ENCODE measurements at places on chromosomes 11 and 22. TPM values are rescaled to one million over a fixed set of nuclear protein-coding genes. Genes with fewer than 3 reads are reported as not detected.

GRCh38 chr11:43904742-43905535 lies 24.3 kb downstream of the ALKBH3 start:
- peaks cover 50% of the 10 kb centered on the region for H3K4me1 ChIP-seq
- H3K27ac ChIP-seq = peak overlapping the region; percentile 51
- DNase-seq = no peak
- H3K27me3 ChIP-seq = no peaks in the 10 kb centered on the region
- H3K4me3 ChIP-seq = no peak overlapping the region
- H3K36me3 ChIP-seq = peaks cover 50% of the 10 kb centered on the region

DNA sequence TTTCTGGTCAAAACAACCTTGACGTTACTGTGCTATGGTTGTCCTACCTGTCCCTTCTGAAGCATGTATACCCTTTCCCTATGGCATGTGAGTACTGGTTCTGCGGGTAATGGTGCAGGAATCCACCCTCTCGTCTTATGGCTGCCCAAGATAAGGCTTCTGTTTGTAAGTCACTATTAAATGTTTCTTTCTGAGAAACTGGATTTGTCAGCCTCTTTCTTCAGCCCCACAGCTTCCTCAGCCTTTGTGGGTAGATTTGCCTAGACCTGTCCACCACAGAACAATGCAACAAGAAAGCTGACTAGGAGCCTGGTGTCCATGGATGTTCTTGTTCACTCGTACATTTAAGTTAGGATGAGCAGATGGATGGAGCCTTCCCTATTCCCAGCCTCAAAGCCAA lies 14.4 kb downstream of the MMP7 start:
- no peak overlapping the region for H3K27ac ChIP-seq
- no peaks in the 10 kb centered on the region for H3K4me1 ChIP-seq
- no peaks in the 10 kb centered on the region for H3K36me3 ChIP-seq
- no peaks in the 10 kb centered on the region for H3K27me3 ChIP-seq
- no peak overlapping the region for H3K4me3 ChIP-seq

- no peaks in the 10 kb centered on the region for H3K27me3 ChIP-seq
- no peaks in the 10 kb centered on the region for H3K4me1 ChIP-seq
- H3K36me3 ChIP-seq = no peaks in the 10 kb centered on the region
These were observed 14.6 kb downstream of the C11orf21 start for GRCh38 chr11:2287091-2287490.

- H3K4me1 ChIP-seq = no peaks in the 10 kb centered on the region
- no peaks in the 10 kb centered on the region for H3K36me3 ChIP-seq
- peaks cover 52% of the 10 kb centered on the region for H3K27me3 ChIP-seq
- H3K4me3 ChIP-seq = no peak overlapping the region
These were observed 15.3 kb downstream of the EPS8L2 start for GRCh38 chr11:721247-721740.

GRCh38 chr11:61027141-61027840 lies 55.8 kb downstream of the CD6 start:
- H3K4me1 ChIP-seq = no peaks in the 10 kb centered on the region
- no peak overlapping the region for H3K4me3 ChIP-seq
- no peak overlapping the region for H3K27ac ChIP-seq
- DNase-seq = no peak
- H3K27me3 ChIP-seq = no peaks in the 10 kb centered on the region

AIFM3 gene
- 1.3 TPM for polyA plus RNA-seq

- DNase-seq = no peak
- H3K36me3 ChIP-seq = peaks cover 25% of the 10 kb centered on the region
- H3K4me1 ChIP-seq = no peaks in the 10 kb centered on the region
- no peak overlapping the region for H3K4me3 ChIP-seq
These were observed 37.5 kb downstream of the SESN3 start for GRCh38 chr11:95193541-95193940.

- no peaks in the 10 kb centered on the region for H3K36me3 ChIP-seq
- DNase-seq = no peak
- H3K4me3 ChIP-seq = no peak overlapping the region
- peaks cover 13% of the 10 kb centered on the region for H3K4me1 ChIP-seq
- no peaks in the 10 kb centered on the region for H3K27me3 ChIP-seq
- no peak overlapping the region for H3K27ac ChIP-seq
These were observed 43.6 kb upstream of the CD5 start for GRCh38 chr11:61058583-61059259.

- no peaks in the 10 kb centered on the region for H3K27me3 ChIP-seq
- no peaks in the 10 kb centered on the region for H3K4me1 ChIP-seq
- H3K27ac ChIP-seq = no peak overlapping the region
These were observed 3.2 kb upstream of the POGLUT3 start for GRCh38 chr11:108501396-108501795.

DDTL gene
- 2.0 TPM for polyA plus RNA-seq

GRCh38 chr11:133559382-133559781 lies 27.1 kb upstream of the OPCML start:
- no peak for DNase-seq
- no peaks in the 10 kb centered on the region for H3K36me3 ChIP-seq
- no peaks in the 10 kb centered on the region for H3K27me3 ChIP-seq

DNA sequence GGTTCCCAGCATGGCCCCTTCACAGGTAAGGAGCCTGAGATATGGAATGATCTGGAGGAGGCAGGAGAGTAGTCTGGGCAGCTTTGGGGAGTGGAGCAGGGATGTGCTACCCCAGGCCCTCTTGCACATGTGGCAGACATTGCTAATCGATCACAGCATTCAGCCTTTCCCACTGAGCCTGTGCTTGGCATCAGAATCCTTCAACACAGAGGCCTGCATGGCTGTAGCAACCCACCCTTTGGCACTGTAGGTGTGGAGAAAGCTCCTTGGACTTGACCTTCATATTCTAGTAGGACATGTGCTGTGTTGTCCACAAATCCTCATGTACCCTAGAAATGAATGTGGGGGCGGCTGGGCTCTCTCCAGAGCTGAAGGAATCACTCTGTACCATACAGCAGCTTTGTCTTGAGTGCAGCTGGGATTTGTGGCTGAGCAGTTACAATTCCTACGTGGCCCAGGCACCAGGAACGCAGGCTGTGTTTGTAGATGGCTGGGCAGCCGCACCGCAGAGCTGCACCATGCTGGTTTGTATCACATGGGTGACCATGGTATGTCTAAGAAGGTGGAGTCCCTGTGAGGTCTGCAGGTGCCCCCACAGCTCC lies 21.8 kb upstream of the PPP6R3 start:
- peaks cover 18% of the 10 kb centered on the region for H3K36me3 ChIP-seq
- no peak for DNase-seq
- no peak overlapping the region for H3K27ac ChIP-seq
- H3K27me3 ChIP-seq = no peaks in the 10 kb centered on the region
- peaks cover 24% of the 10 kb centered on the region for H3K4me1 ChIP-seq
- H3K4me3 ChIP-seq = no peak overlapping the region

SCGB1A1 gene
- not detected for polyA plus RNA-seq

DNA sequence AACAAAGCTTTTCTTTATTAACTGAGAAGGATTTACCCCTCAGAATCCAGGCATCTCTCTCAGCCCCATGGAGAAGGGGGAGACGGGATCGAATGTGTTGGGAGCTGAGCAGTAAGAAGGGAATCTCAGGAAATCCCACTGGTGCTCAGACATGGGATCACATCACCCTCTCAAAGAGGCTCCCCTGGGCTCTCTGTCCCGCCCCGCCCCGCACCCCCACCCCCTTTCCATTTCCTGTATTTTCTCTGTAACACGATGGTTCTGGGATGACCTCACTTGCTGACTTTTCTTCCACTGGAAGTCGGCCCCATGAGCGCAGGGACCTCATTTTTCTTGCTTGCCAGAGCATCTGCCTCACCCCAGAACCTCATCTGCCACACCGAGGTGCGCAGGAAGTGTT lies 100.0 kb downstream of the RPS6KA4 start:
- H3K27me3 ChIP-seq = no peaks in the 10 kb centered on the region
- DNase-seq = no peak
- H3K36me3 ChIP-seq = no peaks in the 10 kb centered on the region
- no peak overlapping the region for H3K27ac ChIP-seq
- no peaks in the 10 kb centered on the region for H3K4me1 ChIP-seq

GRCh38 chr11:36047344-36047743 lies 103.5 kb downstream of the LDLRAD3 start:
- no peaks in the 10 kb centered on the region for H3K4me1 ChIP-seq
- H3K27ac ChIP-seq = no peak overlapping the region
- H3K27me3 ChIP-seq = no peaks in the 10 kb centered on the region
- H3K4me3 ChIP-seq = no peak overlapping the region
- no peak for DNase-seq

DNA sequence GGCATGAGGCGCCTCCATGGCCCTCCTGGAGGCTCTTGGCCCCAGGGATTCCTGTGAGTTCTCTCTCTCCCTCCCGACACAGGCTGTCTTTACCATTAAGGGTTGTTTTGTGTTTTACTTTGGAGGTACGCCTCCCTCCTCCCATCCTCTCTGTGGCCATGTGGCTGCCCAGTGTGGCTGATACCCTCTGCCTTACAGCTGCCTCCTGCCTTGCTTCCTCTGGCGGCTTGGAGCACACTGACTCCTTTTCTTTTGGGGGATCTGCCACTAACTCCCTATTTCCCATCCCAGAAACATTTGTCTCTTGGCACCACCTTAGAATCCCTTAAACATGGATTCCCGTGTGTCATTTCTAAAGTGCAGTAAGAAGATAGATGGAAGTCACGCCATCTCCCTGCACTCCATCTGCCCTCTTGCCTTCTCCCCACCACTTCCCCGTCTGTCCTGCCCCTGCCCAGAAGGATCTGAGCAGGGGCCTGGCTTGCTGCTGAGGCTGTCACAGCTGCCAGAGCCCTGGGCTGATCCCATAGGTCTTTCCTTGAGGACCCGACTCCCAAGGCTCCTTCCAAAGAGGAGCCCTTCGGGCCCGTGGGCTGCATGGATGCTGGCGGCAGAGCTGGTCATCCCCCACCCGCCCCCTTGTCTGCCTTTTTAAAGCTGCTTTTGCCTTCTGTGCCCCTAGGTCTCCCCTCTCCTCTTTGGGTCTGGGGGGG lies 15.1 kb upstream of the ACR start:
- no peak for DNase-seq
- no peak overlapping the region for H3K27ac ChIP-seq
- H3K4me3 ChIP-seq = no peak overlapping the region
- no peaks in the 10 kb centered on the region for H3K4me1 ChIP-seq
- no peaks in the 10 kb centered on the region for H3K36me3 ChIP-seq

GRCh38 chr11:9092853-9093778 lies 1.7 kb upstream of the SCUBE2 start:
- no peaks in the 10 kb centered on the region for H3K36me3 ChIP-seq
- no peaks in the 10 kb centered on the region for H3K4me1 ChIP-seq
- no peaks in the 10 kb centered on the region for H3K27me3 ChIP-seq
- H3K27ac ChIP-seq = no peak overlapping the region
- H3K4me3 ChIP-seq = no peak overlapping the region

DNA sequence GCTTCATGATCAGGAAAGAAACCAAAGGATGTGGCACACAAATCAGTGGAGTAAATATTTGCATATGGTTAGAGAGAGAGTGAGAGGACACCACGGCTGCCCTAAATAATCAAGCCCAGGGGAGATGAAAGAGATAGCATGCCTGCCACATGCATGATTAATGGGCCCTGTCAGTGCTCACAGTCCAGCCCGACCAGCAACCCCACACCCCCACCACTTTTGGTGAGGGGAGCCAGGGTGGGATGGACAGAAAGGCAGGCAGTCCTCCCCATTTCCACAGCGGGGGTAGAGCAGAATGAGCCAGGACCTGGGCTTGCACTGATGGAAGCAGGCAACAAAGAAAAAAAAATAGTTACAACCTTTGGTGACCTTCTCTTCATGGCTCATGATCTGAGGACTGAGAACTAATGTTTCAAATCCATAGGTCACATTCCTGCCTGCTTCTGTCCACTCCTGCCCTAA lies 545.0 kb downstream of the ETS1 start:
- DNase-seq = peak; percentile 30
- no peaks in the 10 kb centered on the region for H3K36me3 ChIP-seq
- no peak overlapping the region for H3K4me3 ChIP-seq
- peaks cover 29% of the 10 kb centered on the region for H3K4me1 ChIP-seq
- no peaks in the 10 kb centered on the region for H3K27me3 ChIP-seq
- peak overlapping the region; percentile 47 for H3K27ac ChIP-seq

- H3K27me3 ChIP-seq = no peaks in the 10 kb centered on the region
- no peak overlapping the region for H3K4me3 ChIP-seq
- no peaks in the 10 kb centered on the region for H3K36me3 ChIP-seq
- H3K4me1 ChIP-seq = peaks cover 10% of the 10 kb centered on the region
- no peak overlapping the region for H3K27ac ChIP-seq
- DNase-seq = no peak
These were observed 70.6 kb upstream of the SPON1 start for GRCh38 chr11:13891911-13892310.

DNA sequence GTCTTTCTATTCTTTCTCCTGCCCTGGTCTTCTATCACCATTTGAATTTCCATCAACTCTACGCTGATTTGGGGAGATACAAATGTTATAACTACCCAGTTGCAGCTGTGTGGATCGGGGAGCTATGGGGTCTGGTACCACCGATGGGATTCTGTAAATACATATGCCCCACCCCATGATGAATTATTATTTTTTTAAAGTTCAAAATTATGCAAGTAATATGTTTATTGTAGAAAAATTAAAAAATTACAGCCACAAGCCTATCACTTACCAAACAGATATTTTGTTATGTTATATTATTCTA lies 52.4 kb upstream of the CLMP start:
- H3K27me3 ChIP-seq = no peaks in the 10 kb centered on the region
- H3K27ac ChIP-seq = no peak overlapping the region
- peaks cover 3% of the 10 kb centered on the region for H3K4me1 ChIP-seq
- peak overlapping the region; percentile 46 for H3K4me3 ChIP-seq
- no peaks in the 10 kb centered on the region for H3K36me3 ChIP-seq

DNA sequence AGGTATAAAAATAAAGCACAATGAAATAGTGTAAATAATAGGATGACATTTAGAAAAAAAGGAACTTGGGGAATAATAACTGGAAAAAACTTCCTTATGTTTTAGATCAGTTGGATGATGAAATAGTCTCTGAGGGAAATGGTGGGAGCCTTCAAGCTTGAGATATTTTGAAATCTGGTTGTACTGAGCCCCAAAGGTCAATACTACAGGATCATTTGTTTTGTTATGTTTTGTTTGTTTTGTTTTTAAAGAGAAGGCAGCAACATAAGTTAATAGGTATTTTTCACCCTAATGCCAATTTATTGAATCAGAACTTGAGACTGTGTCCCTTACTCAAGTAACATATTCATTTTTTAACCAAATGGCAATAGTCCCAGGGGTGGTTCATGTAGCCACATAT lies 393.1 kb downstream of the ETS1 start:
- H3K27ac ChIP-seq = no peak overlapping the region
- no peaks in the 10 kb centered on the region for H3K4me1 ChIP-seq
- H3K27me3 ChIP-seq = no peaks in the 10 kb centered on the region

GRCh38 chr11:29584342-29584741 lies 432.5 kb downstream of the KCNA4 start:
- H3K27me3 ChIP-seq = no peaks in the 10 kb centered on the region
- H3K27ac ChIP-seq = no peak overlapping the region
- no peak for DNase-seq
- H3K4me1 ChIP-seq = no peaks in the 10 kb centered on the region

All from SK-N-SH (cell line).